ENCODE measurements at places on chromosomes 3 and 15.

DNA sequence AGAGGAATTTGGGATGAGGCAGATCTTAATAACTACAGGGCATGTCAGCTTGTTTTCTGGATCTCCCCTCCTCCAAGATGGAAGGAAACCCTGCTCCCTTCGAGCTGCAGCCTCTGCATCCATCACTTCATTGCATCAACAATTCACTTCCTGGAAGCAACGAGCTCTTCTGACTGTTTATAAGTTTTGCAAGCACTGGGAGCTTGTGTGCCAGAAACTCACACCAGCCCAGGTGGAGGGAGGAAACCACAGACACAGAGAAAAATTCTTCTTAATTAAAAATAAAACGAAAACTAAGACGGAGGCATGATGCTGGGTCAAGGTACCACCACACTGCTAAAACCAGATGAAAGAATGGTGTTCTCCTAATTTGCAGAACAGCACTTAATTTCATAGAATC is 10.6 kb downstream of the LRIG1 start:
- DNase-seq, result peak; percentile 25

DNA sequence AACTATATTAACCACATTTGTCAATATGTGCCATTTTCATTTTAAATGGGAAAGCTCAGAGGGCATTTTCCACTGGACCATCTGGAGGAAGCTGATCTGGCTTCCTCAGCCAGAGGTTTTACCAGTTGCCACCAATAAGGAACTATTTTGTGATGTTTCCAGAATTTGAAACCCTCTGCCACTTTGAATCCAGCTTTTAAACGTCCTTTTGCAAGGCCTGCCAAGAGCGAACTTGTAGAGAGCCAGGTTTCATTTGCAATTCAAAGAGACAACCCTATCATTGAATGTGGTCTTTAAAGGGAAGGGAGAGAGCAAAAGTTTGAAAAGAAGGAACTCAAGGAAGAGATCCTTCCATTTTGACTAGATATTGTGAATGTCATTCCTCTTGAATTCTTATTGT is 123.3 kb upstream of the CHL1 start:
- DNase-seq, result no peak

DNA sequence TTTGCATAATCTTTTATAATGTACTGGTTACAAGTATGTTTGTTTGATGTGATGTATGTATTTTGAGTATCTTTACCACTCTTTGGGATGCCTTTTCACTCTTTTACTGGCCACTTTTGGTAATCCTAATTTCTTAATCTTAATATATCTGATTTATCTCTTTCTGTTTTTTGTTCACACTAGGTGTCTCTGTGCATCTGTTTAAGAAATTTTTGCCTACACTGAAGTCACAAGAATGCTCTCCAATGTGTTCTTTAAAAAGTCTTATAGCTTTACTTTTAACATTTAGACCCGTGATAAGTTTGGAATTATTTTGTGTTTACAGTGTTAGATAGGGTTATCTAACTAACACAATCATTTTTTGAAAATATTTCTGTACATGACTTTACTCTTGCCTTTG is 659.1 kb downstream of the SI start:
- DNase-seq, result no peak

GRCh38 chr15:60006203-60006862 is 2.2 kb downstream of the FOXB1 start:
- DNase-seq, result peak; percentile 29

GRCh38 chr3:47404431-47404876 is 23.6 kb downstream of the PTPN23 start:
- DNase-seq, result peak; percentile 22

DNA sequence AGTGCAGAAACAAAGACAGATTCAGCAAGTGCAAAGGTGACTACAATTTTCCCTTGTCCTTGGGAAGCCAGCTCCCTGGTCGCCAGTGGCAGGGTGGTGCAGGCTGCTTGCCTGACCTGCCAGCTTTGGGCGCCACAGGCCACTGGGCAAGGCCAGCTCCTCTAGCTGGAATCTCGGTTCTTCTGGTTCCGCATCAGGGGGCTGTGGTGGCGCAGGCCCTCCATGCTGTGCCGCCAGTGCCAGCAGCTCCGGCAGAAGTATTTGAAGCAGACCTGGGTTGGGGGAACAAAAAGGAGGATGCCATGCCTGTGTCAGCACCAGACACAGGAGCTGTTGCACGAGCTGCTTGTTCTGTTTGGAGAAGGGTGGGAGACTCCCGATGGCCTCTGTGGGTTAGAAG is 4.2 kb upstream of the RPS17 start:
- DNase-seq, result no peak

- peak; percentile 12 for DNase-seq
These were observed 39.0 kb downstream of the SHC4 start for GRCh38 chr15:48924528-48925393.

DNA sequence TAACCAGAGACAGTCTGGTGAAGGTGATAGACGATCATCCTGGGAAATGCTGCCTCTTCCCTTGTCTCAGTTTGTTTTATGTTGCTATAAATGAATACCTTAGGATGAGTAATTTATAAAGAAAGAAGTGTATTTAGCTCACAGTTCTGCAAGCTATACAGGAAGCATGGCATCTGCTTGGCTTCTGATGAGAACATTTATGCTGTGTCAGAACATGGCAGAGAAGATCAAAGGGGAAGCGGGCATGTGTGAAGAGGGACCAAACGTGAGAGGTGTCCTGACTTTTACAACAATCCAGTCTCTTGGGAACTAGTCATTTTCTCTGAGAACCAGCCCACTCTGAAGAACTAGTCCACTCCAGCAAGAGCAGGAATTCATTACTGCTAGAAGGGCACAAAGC is 9.6 kb downstream of the CMC1 start:
- peak; percentile 35 for DNase-seq

DNA sequence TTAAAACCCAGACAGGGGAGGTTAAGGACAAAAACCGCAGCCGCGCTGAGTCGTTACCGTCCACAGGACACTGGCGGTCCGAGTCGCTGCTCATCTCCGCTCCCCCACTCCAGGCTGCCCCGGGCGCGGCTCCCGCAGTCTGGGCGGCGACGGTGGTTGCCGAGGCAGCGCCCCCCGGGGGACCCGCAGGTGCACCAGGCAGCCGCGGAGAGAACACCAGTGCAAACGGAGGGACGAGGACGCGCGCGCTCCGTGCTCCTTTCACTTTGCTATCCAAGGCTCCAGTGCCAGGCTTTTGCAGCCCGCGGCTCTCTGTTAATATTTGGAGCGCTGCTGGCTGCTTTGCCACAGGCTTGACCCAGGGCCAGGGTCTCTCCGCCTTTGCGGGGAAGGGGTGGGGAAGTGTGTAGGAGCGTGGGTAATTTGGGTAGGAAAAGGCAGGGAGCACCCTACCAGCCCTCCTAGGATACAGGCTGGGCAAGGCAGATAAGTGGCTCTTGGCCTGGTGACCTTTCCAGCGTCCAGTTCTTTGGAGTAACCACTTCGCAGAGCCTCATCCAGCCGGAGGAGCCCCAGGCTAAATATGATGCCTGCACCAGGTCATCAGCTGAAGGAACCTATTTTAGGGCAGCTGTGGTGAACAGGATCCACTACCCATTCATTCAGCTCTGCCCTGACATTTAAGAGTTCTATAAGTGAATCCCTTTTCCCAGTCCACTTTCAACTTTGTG is at the start of gene GADL1:
Gene GADL1 (minus strand): TSS at position 141 of the 731 bp plus-strand sequence. CDS start 47 bp downstream, at position 94.
- peak; percentile 31 for DNase-seq

GRCh38 chr3:148226246-148226645 is 471.5 kb upstream of the AGTR1 start:
- no peak for DNase-seq

DNA sequence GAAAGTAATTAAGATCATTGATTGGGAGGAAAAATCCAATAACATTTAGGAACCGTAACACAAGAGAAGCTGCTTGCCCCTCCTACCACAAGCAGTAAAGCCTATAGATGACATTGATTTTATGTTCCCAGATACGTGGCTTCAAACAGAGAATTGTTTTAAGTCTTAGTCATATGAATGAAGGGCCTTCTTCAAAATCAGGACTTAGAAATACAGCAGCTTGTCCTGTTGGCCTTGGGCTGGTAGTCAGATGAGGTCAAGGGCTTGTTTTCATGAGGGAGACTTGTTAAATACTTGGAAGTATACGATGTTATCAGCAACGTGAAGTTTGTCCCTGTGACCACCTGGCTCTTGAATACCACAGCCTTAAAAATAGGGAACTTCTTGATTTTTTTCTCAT is 114.4 kb downstream of the VGLL4 start:
- DNase-seq, result peak; percentile 50

- peak; percentile 1 for DNase-seq
These were observed 156.8 kb upstream of the ICE2 start for GRCh38 chr15:60635507-60636352.

DNA sequence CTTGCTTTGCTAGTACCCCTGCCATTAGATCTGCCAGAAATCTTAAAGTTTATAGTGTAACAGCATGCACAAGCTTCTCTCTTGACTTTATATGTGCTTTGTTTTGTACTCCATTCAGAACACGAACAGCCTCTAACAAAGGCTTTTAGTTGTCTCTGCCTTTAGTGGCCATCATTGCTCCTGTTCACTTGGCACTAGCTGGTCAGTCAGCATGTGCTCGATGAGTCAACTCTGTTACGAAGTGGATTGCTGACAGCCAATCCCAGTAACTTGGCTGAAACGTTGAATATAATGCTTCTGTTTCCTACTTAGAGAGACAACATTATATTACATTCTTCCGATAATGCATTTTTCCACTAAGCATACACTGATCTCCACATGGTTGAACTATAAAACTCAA is 349.2 kb downstream of the NAALADL2 start:
- DNase-seq, result peak; percentile 34

DNA sequence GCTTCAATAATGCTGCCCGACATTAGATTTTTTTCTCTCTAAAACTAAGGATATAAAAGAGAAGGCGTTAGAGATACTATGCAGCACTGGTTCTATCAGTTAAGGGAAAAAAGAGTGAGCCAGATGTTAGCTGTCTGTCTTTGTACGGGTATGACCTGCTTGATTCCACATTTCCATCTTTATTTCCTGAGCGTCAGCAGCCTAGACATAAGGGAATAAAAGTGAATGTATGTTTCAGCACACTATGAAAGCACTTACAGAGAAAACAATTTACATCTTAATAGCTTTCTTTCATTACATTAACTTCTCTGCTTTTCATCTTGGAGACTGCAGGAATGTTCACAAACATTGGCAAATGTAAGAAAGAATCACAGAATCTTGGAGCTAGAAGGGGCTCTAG is 319.3 kb downstream of the CTNNB1 start:
- DNase-seq, result no peak

GRCh38 chr15:69017978-69018377 is 3.5 kb downstream of the NOX5 start:
- no peak for DNase-seq

DNA sequence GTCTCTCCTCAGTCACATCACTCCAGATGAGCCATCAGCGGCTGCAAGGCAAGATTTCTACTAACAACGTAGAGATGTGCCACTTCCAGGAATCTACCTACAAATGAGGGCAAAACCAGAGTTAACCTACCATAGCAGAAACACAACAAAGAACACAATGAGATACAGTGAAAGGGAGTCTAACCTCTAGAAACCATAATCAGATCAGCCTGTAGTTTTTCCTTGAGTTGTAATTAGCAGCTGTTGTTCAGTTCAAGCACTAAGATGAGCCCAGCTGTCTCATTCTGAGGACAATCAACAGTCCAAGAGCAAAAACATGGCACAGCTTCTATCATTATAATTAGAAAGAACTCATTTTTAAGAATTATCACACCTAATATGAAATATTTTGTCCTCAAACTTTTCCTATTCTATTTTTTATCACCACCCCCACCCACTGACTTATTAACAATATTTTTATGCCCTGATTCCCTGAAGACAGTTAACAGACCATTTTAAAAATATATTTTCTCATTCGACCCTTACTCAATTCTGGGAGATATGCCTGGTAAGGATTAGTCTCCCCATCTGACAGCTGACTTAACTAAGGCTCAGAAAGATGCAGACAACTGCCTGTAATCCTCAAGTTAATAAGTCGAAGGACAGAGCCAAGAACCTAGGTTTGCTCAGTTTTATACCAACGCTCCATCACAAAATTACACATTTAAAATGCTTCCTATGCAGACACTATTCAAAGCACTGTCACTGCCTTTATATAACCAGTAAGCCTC is 50.1 kb downstream of the MAGI1 start:
- DNase-seq, result no peak

DNA sequence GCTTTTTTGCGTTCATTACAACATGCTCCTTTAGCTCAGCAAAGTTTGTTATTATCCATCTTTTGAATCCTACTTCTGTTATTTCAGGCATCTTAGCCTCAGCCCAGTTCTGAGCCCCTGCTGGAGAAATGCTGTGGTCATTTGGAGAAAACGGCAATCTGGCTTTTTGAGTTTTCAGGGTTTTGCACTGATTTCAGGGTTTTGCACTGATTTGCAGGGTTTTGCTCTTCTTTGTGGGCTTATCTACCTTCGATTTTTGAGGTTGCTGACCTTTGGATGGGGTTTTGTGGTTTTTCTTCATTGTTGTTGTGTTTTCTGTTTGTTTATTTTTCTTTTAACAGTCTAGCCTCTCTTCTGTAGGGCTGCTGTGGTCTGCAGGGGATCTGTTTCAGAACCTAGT is 137.4 kb downstream of the RSRC1 start:
- no peak for DNase-seq

DNA sequence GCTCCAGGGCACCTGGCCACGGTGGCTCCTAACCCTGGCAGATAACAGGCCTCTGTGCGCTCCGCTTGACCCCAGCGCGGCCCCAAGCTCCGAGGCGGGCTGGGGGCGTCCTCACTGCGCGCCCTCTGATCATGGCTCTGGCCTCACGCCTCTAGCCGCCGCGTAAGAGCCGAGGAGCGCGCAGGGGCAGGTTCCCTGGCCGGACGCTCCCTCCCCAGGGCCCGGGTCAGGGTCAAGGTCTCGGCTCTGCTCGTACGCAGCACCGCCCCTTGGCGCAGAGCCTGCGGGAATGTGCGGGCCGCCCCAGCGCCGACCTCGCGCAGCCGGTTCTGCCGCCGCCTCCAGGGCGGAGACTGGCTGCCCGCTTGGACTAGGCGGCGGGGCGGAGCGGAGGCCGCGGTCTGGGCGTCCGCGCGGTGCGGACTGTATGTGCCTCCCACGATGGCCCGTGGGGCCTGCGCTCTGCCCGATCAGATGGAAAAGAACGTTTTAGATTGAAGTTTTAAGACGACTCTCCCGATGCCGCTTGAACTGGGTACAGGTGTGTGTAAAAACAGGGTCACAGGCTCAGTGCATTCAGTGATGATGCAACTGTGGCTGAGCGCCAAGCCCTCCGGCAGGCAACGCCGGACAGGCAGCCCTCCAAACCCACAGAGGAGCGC is 40.8 kb downstream of the CHST14 start:
- DNase-seq, result peak; percentile 57

DNA sequence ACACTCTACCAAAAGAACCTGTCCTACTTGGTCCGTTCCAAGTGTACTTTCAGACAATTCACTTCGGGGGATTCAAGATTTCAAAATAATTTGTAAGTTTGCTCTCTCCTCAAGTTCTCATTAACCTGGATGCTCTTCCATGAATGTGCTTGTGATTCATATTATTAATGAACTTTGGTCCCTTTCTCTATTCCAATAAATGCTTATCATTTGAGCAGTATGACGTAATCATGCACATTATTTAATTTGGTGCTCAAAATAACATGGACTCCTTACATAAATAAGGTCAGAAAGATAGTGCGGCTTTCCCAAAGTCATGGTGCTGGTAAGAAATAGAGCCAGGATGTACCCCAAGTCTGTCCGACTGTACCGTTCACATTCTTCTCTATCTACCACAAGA is 323.2 kb upstream of the SLCO3A1 start:
- DNase-seq, result no peak

Measured in EH (cell line).